Stimulated activated CD4-positive, alpha-beta T cell treated with anti-CD3 and anti-CD28 coated beads, Interleukin-2, amount 100 ng/mL, for 4 hours (primary cell): ENCODE measurements at places on chromosomes 13 and 19.

DNA sequence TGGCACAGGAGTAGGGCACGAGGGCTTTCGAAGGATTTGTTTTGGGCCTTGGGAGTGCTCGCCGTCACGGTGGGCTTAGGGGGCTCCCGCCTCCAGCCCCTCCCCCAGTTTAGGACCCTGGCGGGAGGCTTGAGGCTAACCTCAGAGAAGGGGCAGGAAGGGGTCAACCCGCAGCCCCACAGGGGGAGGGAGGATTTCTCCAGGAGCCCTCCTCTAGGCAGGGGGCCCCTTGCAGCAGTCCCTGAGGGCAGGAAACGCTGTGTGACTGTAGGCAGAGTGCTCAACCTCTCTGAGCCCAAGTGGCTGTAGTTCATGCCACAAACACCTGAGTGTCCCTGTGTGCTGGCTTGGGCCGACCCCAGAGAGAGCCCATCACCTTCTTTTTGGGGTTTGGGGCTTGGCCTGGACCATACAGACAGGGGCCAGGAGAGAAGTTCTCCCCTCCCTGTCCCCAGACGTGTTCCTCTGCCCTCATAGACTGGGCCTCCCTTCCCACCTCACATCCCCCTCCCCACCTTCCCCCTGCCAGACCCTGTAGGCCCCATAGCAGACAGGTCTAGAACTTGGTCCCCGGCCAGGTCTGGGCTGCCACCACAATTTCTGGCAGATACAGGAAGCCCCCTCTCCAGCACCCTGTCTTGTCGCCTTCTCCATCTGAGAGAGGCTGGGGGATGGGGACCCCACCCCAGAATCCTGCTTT lies 8.1 kb downstream of the ISYNA1 start:
- no peak for DNase-seq

DNA sequence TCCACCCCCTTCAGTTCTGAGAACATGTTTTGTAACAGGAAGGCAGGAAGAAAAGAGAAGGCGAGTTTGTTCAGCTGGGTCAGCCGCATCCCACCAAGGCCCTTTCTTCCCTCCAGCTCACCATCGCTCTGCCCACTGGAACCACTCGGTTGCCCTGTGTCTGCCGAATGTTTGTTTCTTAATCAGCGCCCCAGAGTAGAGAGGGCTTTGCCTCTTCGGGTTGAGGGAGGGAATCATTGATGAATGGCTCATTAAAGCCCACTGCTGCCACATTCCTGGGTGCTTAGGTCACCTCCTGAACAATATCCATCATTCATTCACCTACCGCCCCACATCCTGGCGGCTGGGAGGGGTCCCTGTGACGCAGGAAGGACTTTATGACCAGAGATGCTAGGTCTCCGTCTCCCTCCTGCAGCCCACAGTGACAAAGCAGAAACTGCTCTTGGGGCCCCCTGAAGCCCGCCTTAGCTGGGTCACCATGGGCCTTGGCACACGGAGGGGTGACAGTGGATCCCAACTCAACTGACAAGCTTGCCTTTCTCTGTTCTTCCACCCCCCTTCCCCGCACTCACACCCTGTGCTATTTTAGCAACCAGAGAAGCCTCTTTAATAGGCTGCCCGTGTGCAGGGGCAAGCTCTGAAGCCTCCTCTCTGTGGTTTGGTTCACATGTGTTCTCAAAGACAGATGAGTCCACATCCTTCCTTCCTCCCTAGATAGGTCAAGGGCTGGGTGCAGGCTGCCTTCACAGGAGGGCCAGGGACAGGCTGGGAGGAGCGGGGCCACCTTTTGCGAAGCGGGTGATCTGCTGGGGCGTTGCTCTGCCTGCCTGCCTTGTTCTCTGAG lies 46.2 kb downstream of the ACTN4 start:
- no peak for DNase-seq

DNA sequence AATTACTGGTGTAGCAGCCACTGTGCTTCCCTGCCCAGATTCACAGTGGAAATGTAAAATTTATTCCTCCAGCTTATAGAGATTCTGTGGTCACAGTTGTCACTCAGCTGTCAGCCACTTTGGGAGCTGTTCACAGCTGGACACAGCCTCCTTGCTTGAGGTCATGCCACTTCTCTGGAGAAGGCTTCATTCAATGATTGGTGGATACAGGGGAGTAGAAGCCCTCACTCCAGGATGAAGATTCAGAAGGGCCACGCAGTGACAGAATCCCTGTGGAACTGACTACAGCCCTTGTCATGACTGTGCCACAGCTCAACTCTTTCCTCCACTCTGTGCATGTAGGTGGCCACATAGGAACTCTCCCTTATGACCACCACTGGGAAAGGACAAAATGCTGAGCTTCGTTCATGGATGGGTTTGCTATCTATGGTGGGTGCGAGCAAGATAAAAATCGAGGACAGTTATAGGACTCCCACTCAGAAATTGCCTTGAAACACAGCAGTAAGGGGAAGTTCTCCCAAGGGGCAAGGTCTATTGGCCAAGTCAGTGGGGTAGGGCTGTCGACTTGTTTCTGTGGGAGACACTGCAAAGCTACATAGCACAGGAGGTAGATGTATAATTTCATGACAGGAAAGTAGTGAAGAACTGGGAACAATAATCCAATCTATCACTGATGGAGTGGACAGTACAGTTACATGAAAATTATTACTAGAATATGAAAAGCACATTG lies 98.7 kb downstream of the CCNA1 start:
- DNase-seq = no peak

- no peak for DNase-seq
Measured at GRCh38 chr13:113364901-113365582, 1.1 kb upstream of the GRTP1 start.

- no peak for DNase-seq
Measured at GRCh38 chr13:42592915-42593900, 19.3 kb downstream of the TNFSF11 start.

GRCh38 chr13:111216166-111216960 lies 101.3 kb downstream of the ARHGEF7 start:
- peak; percentile 27 for DNase-seq

DNA sequence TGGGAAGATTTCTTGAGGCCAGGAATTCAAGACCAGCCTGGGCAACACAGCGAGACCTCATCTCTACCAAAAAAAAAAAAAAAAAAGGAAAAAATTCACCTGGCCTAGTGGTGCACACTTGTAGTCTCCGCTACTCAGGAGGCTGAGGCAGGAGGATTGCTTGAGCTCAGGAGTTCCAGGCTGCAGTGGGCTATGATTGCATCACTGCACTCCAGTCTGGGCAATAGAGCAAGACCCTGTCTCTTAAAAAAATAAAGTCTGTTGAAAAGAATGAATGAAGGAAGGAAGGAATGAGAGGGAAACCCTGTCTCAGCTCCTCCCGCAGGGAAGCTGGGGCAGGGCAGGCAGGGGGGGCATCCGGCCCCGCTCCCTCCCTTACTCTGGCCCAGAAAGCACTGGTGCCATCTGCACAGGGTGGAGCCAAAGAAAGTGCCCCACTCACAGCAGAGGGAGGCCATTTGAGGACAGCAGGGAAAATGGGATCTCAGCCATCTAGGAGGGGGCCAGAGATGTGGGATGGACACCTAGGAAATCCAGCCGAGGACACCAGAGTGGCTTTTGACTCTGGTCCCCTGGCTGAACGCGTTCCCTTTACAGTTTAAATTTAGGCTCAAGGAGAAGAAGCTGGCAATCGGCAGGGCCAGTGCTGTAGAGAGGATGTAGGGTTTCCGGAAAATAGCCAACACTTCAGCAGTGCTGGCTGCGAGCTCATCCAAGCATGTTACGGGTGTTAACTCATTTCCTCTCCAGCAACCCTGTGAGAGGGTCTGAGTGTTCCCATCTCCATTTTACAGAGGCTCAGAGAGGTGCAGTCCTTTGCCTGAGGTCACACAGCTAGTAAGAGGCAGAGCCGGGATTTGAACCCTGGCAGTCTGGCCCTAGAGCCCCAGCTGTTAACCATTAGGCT lies 3.6 kb upstream of the HPN start:
- DNase-seq = no peak
